ENCODE measurements at places on chromosomes 4 and X.

- DNase-seq: no peak
Measured at GRCh38 chr4:15469402-15470127, at the start of gene CC2D2A. Gene CC2D2A (plus strand): TSS chr4:15469882. CDS start chr4:15475933, 6,051 bp downstream.

GRCh38 chrX:1321674-1322073 lies 14.9 kb upstream of the IL3RA start:
- no peak for DNase-seq

DNA sequence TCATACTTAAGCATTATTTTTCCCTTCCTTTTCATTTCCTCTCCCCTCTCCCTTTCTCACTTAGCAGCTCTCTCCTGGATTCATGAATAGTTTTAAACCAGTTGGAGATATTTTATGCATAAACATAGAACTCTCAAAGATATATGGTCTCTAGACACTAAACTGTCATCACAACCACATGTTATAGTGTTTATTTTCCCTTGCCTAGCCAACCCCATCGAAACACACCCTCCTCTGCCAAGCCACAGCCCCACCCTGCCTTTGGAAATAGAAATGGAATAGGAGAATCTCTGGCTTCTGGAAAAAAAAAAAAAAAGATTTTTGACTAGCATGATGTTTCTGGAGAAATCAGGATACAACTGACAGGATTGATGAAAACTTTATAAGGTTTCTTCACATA lies 64.8 kb upstream of the RBPJ start:
- no peak for DNase-seq

- DNase-seq: no peak
Measured at GRCh38 chr4:116590648-116591047, 494.7 kb downstream of the TRAM1L1 start.

DNA sequence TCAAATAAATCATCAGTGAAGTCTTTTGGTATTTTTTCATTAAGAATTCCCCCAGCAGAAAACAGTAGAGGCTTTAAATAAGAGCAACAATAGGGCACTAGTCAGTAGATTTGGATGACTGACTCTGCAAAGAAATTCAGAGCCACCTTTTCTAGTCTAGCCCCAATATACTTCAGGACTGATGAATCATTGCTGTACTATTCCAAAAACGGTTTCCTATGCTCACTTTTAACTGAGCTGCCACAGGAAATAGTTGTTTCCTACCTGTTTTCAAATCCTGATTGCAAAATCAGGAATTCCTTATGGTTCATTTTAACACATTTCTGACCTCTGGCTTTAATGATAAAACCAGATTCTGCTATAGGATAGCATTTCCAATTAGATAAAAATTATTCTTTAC lies 171.6 kb downstream of the NR3C2 start:
- no peak for DNase-seq

DNA sequence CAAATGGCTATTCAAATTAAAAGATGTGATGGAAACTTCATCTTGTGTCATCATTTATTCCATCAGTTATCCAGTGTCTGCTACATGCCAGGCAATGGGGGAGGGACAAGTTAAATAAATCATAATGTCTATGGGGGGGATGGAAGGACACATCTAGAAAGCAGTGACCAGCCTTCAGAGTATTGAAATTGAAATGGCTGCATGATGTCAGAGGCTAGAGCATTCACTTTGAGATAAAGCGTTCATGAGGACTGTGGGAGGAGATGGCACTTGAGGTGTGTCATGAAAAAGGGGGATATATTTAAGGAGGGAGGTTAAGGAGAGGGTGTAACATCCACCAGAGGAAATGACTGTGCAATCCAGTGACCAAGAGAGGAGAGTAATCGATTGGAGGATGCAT lies 50.6 kb downstream of the SLIT2 start:
- DNase-seq: no peak

GRCh38 chrX:13103188-13103913 lies 58.9 kb upstream of the FAM9C start:
- DNase-seq: no peak

DNA sequence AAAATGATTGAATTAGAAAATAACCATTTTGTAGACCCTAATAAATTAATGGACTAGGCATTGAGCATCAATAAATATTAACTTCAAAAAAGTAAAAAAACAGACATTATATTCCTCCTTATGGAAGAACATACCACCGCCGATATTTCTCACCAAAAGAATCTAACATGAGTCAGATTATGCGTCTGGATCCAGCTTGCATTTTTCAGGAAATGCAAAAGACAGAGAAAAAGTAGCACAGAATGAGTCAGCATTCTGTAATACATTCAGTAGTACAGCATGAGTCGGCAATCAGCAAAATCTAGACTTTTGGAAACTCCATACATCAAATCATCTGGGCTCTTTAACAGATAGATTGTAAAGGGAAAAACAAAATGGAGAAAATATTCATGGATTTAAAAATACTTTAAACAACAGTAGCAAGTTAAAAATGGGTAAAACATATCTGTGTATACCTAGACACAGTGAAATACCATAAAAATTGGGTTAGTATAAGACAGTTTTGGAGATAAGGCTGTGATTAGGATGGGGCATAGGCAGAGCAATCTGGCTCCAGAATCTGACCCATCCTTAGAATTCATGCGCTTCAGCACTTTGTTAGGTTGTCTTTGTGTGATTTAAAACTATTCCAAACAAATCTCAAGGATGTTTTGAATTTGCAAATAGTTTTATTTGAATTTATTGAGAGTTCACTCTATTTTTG lies 633.0 kb upstream of the FAM241A start:
- no peak for DNase-seq

DNA sequence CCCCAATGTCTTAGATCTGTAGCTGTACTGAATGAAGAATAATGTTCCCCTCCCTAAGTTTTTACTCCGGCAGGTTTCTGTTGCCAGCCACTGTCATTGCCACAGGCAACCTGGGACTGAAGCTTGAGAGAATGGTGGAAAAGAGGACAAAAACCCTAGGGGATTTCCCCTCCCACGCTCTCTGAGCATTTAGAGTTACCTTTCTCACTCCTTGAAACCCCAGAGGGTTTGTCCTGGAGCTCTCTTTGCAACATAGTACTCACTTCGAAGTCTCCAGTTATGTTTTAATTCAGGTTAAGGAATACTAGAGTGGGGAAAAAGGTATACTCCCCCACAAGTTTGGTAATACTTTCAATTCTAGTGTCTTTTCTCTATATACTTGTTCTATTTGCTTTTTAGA lies 31.5 kb downstream of the F8 start:
- no peak for DNase-seq

DNA sequence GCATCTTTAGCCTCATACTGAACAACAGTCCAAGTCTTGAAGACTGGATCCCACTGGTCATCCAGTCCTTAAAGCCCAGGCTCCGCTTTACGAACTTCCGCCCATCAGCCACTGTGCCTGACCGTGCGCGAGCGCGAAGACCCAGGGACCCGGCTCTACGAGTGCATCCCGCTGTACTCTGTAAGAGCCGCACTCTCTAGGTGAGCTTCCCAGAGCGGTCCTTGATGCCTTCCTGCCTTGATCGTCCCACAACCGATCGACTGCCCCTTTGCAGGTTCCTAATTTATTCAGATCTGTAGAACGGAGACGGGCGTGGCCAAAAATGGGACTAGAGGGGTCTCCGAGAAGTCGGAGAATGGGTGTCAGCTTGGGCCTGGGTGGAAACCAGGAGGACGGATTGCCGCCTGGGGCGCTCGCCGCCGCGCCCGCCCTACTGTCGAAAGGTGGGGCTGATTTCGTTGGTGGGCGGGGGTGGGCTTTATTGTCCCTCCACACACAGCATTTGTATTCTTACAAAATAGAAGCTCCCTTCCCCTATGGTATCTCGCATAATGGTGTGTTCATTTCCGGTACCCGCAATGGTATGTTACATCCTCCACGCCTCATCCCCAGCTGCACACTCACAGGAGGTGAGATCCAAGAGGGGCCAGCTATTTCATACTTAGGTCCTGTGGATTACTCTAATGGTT lies 42.3 kb upstream of the FAM156A start:
- DNase-seq: no peak

DNA sequence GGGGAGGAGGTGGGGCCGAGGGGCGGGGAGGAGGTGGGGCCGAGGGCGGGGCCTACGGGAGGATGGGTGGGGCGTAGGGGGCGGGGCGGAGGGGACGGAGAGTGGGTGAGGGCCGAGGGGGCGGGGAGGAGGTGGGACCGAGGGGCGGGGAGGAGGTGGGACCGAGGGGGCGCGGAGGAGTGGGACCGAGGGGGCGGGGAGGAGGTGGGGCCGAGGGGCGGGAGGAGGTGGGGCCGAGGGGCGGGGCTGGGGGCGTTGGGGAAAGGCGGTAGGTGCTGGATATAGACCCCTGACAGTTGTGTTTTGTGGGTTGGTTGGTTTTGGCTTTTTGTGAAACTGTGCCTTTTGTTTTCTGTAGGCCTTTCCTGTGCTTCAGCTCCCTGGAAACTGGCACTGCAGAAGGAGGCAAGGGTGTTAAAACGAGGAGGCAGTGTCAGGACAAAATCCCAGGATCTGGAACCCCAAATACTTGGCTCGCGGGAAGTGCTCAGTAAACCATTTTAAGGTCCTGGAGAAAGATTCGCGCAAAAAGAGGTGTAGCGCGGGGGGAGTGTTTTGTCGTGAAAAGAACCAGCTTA lies 580 bp upstream of the MMGT1 start:
- DNase-seq: peak; percentile 61

DNA sequence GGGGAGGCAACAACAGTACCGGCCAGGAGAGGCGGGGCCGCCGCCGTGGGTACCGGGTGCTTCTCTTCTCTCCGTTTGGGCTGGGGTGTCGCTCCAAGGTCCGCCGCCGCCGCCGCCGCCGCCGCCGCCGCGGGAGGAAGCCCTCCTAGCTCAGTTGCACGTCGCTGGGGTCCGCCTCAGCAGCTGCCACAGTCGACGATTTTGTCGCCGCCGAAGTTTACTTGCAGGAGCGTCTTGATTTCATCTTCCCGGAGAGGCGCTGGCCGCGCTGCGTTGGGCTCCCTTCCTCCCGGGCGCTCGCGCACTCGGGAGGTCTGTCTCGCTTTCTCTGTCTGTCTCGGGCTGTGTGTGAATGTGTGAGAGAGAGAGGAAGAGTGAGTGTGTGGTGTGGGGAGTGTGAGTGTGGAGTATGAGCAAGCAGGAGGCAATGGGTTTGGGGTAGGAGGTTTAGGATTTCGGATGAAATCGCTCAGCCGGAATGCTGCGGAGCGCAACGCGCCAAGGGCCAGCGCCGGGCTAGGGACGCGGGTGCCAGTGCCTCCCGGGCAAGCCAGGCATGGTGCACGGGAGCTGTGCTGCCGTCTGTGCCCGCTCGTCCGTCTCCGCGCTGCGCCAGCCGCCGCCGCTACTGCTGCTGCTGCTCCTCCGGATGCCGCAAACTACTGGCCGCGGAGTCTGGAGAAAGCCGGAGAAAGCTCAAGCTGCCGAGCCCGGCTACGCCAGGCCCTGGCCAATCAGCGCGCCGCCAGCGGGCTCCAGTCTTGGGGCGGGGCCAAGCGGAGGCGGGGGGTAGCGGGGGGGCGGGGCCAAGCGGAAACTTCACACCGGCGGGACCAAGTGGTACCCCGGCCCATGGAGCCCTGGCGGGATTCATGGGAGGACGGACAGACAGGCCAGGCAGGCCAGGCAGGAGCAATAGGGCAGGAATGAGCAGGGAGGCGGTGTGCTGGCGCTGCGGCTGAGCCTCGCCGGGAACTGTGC lies at the start of gene PCDH19:
PCDH19 (minus strand) TSS at position 664 of the 981 bp plus-strand sequence. CDS start 1,676 bp downstream, outside the sequence.
- no peak for DNase-seq

DNA sequence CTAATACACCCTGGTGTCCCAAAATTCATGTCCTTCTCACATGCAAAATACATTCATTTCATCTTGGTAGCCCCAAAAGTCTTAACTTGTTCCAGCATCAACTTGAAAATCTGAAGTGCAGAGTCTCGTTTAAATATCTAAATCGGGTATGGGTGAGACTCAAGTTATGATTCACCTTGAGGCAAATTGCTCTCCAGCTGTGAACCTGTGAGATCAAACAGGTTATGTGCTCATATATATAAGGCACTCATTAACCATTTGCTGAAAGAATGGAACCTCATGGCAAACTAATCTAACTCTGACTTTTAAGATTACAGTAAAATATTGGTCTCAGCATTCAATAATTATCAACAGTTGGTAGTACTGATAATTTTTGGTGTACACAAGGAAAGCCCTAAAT lies 55.5 kb downstream of the PDLIM5 start:
- no peak for DNase-seq

DNA sequence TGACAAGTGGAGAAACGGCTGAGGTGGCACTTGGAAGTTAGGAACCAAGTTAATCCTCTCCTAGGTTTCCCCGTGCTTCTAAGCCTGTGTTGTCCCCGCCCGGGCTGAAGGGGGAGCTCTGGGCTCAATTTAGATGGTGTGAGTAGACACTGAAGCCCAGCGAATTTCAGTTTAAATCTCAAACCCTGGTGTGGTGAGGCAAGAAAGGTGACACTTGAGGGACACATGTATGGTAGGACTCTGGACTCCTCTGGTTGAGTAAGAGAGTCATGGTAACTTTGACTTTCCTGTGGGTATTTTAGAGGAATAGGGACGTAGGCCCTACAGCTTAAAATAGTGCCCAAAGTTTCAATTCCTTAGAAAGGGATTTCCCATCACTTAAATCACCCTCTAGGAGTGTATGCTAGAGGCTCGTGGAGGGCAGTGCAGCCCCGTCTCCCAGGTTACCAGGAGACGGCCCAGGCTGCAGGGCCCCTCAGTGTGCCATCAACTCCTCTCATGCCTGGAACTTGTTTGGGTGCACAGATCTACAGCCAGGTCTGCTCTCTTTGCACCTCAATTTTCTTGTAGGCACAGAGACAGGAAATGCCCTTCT lies 24.0 kb downstream of the HAND2 start:
- DNase-seq: no peak

GRCh38 chr4:69026974-69027373 lies 69.3 kb upstream of the UGT2B7 start:
- no peak for DNase-seq

GRCh38 chr4:60314416-60314815 lies 885.7 kb upstream of the ADGRL3 start:
- DNase-seq: no peak

DNA sequence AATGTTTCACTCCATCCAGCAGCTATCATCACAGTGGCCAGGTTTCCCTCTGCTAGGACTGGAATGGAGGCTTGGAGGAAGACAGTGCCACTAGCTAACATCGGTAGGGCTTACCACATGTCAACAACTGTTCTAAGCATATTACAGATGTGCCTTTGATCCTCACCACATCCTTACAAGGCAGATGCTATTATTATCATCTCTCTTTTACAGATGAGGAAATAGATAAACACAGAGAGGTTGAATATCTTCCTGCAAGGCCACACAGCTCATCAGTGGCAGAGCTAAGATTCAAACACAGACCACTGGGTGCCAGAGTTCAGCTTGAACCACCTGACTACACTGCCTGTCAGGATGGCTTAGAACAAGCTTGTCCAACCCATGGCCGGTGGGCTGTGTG lies 47.4 kb downstream of the MAMLD1 start:
- no peak for DNase-seq
